ENCODE measurements at places on chromosomes 7 and 10.
A peak's percentile ranks its signal among the peaks of the same experiment; 100 is the strongest.

- DNase-seq = no peak
Measured at GRCh38 chr10:52814506-52814905, 41.9 kb upstream of the MBL2 start.

- no peak for DNase-seq
Measured at GRCh38 chr7:98686466-98687080, 69.5 kb downstream of the NPTX2 start.

- DNase-seq = no peak
Measured at GRCh38 chr7:88111140-88111743, 108.6 kb downstream of the SRI start.

DNA sequence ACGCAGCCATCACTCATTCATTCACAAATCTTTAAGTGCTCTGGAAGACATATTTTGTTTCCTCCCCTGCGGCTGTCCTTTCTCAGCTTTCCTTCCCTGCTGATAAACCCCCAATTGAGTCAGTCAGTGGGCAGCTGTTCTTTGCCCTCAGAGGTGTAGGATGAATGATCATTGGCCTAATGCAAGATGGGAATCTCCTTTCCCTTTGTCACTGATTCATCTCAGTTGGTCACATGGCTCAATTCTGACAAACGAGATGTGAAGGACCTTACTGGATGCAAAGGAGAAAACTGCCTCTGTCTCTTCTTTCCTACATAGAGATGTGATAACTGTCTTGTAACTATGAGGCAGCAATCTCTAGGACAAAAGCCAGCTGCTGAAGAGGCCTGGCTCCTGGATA, 44.6 kb downstream of the COL28A1 start:
- no peak for DNase-seq

GRCh38 chr7:91949221-91950009, 8.8 kb downstream of the AKAP9 start:
- no peak for DNase-seq

DNA sequence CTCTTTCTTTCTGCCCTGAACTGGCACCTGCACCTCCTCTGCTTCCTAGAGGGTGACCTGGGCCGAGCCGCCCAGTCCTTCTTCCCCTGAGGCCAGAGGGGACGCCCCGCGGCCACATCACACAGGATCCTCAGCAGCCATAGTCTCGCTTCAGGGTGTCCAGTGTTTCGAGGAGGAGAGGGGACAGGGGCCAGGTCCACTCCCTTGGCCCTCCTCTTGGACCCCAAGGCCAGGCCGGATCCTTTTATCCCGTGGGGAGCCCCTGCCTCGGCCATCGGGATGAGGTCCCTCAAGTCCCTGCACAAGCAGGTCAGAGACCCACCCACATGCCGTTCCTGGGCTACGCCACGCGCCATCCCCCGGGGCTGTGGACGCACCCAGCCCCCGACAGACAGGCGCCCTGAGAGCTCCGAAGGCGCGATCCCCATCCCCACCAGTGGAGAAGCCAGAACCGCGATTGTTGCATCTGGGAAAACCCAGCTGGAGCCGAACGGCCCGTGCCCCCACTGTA, 3.6 kb downstream of the BHLHA15 start:
- DNase-seq = no peak

DNA sequence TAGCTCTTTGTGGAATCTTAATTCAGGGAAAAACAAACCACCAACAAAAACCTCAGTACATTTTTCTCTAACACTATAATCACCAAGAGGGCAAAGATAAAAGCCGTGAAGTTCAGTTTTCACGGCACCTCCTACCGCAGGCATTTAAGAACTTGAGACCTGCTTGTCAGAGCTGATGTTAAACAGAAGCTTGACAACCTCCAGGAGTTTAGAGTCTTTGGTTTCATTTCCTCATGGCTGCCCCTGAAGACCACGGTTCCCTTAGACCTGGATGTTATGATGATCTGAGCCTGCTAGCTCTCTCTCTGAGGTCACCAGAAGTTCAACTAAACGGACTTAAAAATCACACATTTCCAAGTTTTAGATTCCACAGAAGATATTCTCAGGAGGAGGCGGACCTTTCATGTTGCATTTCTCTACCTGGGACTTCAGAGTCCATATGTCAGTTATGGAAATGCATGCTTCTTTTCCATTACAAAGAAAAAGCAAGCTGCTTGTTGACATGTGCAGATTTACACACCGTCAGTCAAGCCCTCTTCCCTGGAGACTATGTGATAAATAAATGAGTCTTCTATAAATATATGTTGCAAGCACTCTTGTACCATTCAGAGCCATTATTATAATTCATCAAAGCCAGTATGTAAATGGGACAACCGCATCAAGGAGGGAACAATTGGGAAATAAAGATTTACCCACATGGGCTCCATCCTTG, 258.0 kb downstream of the GFRA1 start:
- DNase-seq = no peak

DNA sequence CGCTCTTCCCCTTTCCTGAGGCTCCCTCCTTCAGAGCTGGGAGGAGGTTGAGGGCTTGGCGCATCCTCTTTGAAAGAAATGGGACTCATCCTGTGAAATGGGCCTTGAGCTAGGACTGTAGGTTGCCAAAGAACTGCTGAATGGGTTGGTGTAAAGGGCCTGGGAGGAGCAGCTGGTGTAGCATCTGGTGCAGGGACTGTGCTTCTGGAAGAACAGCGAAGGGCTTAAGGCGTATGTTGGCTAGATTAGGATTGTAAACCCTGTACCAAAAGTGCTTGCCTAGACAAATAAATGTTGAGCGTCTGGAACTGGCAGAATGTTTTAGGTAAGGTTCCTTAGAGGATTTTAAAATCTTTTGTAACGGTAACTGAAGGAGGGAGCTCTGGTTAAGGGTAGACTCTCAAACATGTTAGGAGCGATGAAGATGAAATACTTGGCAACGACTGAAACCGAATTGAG, 563 bp downstream of the STAM start:
- DNase-seq = peak; percentile 39

GRCh38 chr7:99394188-99394502, 14.3 kb downstream of the PDAP1 start:
- DNase-seq = no peak

DNA sequence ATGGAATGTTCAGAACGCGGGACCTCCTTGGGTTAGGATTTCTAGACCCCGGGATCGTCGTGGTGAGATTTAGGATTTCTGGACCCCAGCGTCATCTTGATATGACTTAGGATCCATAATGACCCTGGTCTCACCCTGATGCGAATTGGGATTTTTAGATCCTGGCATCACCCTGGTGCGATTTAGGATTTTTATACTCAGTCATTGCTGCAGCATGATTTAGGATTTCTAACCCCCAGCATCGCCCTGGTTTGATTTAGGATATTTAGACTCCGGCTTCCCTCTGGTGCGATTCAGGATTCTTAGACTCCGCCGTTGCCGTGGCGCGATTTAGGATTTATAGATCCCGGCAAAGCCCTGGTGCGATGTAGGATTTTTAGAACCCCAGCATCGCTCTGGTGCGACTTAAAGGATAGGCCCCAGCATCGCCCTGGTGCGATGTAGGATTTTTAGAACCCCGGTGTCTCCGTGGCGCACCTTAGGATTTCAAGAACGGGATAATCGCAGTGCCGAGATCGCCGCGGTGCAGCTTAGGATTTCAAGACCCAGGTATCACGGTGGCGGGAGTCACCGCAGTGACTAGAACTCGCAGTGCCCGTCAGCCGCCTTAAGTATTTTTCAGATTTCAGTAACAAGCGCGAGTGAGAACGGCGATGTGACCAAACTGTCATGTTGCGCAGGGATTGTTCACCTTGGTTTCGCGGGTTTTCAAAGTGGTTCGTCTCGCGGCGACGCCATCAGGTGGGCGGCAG, 814 bp downstream of the MEST start:
- no peak for DNase-seq

DNA sequence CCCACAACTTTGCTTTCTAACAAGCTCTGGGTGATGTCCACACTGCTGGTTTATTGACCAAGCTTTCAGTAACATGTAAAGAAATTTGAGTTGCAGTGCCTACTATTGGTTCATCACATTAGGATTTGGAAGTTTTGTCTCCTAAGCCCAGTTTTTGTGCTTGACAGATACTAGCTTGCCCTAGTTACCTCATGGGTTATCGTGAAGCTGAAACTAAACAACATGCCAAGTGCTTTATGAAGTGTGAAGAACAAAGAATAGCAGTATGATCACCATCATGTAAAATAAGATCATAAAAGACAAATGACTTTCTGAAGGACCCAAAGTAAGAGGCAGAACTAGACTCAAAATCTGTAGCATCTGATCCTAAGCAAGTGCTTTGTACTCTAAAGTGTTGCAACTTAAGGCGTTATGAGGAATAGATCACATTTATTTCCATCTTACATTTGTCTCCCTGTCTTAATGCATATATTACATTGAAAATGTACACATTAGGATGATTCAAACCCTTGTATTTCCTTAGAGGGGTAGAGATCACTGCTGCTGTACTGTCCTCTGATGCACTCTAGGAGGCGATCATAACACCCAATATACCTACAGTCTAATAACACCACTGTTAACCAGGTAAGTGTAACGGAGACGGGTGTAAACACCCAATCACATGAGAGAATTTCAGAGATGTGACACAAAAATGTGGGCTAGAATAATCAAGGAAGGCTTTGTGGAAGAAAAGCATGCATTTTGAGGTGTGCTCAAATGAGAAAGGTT, 71.3 kb downstream of the NRCAM start:
- DNase-seq = no peak

DNA sequence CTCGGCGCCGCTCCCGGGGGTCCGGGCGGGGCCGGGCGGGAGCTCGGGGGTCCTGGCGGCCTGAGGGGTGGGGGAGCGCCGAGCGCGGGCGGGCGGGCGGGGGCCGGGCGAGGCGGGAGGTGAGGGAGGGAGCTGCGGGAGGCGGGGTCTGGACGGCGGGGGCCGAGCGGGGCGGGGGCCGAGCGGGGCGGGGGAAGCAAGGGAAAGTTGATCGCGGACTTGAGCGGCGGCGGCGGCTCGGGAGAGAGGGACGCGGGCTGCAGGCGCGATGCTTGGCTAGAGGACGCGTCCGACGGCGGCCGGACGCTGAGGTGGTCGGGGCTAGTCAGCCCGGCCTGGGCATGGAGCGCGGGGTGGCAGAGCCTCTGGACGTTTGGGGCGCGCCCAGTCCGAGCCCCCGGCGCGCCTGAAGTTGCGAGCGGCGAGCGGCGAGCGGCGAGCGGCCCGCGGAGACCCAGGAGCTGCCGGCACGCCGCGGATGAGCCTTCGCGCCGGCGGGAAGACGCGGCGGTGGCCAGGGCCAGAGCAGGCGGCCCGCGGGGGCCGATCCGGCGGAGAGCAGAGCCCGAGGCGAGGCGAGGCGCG, at the start of gene CDH23:
Gene CDH23 (plus strand): TSS at position 210 of the 585 bp plus-strand sequence. CDS start 42,912 bp downstream, outside the sequence.
- no peak for DNase-seq

DNA sequence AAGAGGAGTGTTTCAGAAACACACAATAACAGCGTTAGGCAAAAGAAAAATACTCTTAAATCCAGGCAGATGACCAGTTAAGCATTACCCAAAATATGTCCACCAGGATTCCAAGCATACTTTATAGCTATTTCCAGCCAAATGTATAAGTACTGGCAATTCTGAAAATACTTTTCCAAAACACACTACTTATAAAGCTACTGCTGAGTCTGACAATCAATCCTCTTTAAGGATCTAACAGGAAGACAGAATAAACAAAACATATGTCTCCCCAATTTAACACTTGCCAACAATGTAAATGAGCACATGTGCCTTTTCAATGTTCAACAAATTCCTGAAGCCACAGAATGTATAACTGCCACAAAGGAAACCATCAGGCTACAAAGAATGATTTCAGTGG, 370.9 kb downstream of the SORCS1 start:
- DNase-seq = no peak

DNA sequence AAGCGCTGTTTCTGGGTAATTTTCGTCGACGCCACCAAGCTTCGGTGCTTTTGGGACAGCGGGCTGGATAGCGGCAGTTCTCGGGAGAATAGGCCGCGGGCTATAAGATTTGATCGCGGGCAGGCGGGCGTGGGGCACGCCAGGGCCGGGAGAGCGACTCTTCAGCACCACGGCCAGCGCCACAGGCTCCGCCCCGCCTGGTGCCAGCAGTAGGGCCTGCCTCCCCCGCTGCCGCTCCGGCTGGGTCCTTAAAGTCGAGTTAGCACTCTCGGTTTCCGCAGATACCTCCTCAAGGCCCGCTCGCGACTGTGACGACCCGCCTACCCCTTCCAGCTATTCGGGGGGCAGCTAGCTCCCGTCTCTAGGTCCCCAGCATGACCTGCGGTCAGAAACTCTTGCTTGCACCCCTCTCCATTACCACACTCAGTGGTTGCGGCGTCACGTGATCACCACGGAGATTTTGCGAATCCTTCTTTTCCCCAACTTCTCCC, 9.4 kb downstream of the NXPH1 start:
- peak; percentile 76 for DNase-seq

DNA sequence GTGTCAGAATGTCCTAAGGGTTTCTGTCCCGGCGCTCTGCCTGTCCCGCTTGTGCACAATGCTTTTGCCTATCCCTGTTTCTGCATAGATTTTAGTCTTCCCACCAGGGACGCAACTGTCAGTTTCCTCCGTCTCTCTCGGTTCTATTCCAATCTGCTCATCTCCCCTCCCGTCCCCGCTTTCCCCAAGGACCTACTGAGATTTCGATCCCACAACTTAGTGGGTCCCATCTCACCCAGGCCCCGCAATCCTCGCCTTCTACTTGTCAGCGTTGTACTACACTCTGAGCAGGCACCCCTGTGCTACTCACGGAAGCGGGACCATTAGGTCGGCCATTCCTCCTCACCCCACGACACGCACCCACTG, 519 bp upstream of the ZNF655 start:
- no peak for DNase-seq

- DNase-seq = no peak
Measured at GRCh38 chr10:97991871-97992270, 38.5 kb downstream of the CRTAC1 start.

- no peak for DNase-seq
Measured at GRCh38 chr10:114682532-114682931, 24.5 kb upstream of the ABLIM1 start.

- peak; percentile 74 for DNase-seq
Measured at GRCh38 chr10:103244666-103245271, 918 bp upstream of the RPEL1 start.

Measured in stimulated activated CD8-positive, alpha-beta memory T cell treated with anti-CD3 and anti-CD28 coated beads, Interleukin-4, amount 100 ng/mL, for 48 hours (primary cell).